ENCODE measurements at places on chromosomes 13 and 19. TPM values are rescaled to one million over a fixed set of nuclear protein-coding genes. Genes with fewer than 3 reads are reported as not detected.

SIN3B gene
- total RNA-seq, result 72.6 TPM

MBD3L3 gene
- not detected for total RNA-seq

MTUS2 gene
- not detected for total RNA-seq

SHISA2 gene
- total RNA-seq, result not detected

EVI5L gene
- total RNA-seq, result 19.2 TPM

RFXAP gene
- total RNA-seq, result 5.6 TPM

SOX1 gene
- total RNA-seq, result not detected

GDF15 gene
- total RNA-seq, result 17.2 TPM
